Activated CD8-positive, alpha-beta memory T cell treated with anti-CD3 and anti-CD28 coated beads for 48 hours (primary cell): ENCODE measurements at places on chromosomes 2 and 18.

- no peak for DNase-seq
These were observed 81.1 kb upstream of the CD302 start for GRCh38 chr2:159879051-159879604.

DNA sequence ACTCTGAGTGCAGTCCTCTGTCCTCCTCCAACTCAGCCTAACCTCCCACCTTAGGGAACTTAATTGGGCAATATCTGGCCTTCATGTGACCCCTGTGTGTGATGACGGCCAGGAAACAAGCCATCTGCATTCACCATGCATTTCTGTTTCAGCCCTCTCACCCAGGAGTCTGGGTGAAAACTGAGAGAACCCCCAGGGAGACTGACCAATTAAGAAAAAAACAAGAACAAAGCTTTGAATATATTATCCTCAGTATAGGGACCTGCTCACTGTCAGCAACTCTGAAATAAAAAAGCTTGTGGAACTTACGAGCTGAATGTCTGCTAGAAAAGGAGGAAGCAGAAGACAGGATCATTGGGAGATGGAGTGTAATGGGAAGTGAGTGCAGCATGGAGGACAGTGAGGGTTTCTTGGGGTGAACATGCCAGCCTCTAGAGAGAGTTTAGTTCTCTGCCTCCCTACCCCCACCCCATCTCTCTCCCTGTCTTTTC, 9.5 kb downstream of the MAPRE2 start:
- DNase-seq = no peak

DNA sequence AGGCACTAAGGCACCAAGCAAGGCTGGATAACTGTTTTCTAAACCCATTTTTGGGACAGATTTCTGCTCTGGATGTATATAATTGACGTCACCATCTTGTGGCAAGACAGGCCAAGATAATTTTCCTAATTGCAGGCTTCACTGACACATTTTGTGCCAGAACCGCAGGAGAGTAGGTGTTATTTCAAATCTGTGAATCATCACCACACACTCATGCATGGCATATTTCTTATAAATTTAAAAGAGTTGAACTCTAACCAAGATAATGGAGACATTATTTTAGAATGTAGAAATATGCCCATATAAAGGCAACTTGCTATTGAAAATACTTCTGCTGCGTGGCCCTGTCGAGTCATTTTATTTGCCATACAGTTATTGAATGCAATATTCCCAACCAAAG, 68.3 kb upstream of the ACYP2 start:
- DNase-seq = no peak

- DNase-seq = no peak
These were observed 8.9 kb upstream of the GALNT1 start for GRCh38 chr18:35572644-35573043.
